ENCODE measurements at places on chromosomes 16 and 17. TPM values are rescaled to one million over a fixed set of nuclear protein-coding genes. Genes with fewer than 3 reads are reported as not detected.

The LITAF gene
- total RNA-seq, result 125 TPM

The OR2C1 gene
- total RNA-seq, result not detected

The CCL7 gene
- total RNA-seq, result 3.7 TPM

The ANKRD40 gene
- 47.1 TPM for total RNA-seq

The RUNDC3A gene
- 0.38 TPM for total RNA-seq

The CLDN7 gene
- 187 TPM for total RNA-seq

The TBX2 gene
- total RNA-seq, result 104 TPM

The KRTAP4-6 gene
- not detected for total RNA-seq

The PTX4 gene
- total RNA-seq, result not detected

The KRT27 gene
- total RNA-seq, result 0.44 TPM

The AHSP gene
- not detected for total RNA-seq

The CDH8 gene
- 0.17 TPM for total RNA-seq

The KRTAP1-1 gene
- total RNA-seq, result not detected

The ENDOV gene
- 18.8 TPM for total RNA-seq

The MPV17L gene
- 1.4 TPM for total RNA-seq

The ULK2 gene
- total RNA-seq, result 20.9 TPM

The TMED6 gene
- 4.2 TPM for total RNA-seq

The GINS2 gene
- total RNA-seq, result 8.5 TPM

The CUEDC1 gene
- 44.1 TPM for total RNA-seq

The IFT20 gene
- total RNA-seq, result 42.2 TPM
